NCI-H774 (cell line): ENCODE measurements at places on chromosomes 1 and 21.

- DNase-seq, result no peak
Measured at GRCh38 chr1:34591751-34592629, 162.9 kb upstream of the GJB5 start.

DNA sequence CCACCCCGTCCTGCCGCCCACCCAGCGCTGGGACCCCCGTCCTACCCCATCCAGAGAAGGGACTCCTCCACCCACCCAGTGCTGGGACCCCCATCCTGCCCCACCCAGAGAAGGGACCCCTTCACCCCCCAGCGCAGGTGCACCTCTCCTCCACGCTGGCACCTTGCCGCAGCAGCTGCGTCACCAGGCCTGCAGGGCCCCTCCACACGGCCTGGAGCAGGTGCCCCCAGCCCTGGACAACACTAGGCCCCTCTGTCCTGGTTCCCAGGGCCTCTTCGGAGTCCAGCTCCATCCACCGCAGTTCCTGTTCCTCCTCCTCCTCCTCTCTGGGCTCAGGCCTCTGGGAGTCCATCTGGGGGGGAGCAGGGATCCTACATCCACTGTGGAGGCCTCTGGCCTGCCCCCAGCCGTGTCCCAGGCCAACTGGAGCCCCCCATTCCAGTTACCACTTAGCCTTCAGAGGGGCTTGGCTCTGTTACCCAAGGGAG, 378 bp downstream of the ANKRD65 start:
- DNase-seq, result no peak

- no peak for DNase-seq
Measured at GRCh38 chr1:39489567-39490239, 1.7 kb upstream of the BMP8A start.

GRCh38 chr21:28325618-28326017, 667.1 kb downstream of the LTN1 start:
- no peak for DNase-seq

GRCh38 chr1:52976183-52977035, 49.3 kb downstream of the SCP2 start:
- DNase-seq, result no peak

DNA sequence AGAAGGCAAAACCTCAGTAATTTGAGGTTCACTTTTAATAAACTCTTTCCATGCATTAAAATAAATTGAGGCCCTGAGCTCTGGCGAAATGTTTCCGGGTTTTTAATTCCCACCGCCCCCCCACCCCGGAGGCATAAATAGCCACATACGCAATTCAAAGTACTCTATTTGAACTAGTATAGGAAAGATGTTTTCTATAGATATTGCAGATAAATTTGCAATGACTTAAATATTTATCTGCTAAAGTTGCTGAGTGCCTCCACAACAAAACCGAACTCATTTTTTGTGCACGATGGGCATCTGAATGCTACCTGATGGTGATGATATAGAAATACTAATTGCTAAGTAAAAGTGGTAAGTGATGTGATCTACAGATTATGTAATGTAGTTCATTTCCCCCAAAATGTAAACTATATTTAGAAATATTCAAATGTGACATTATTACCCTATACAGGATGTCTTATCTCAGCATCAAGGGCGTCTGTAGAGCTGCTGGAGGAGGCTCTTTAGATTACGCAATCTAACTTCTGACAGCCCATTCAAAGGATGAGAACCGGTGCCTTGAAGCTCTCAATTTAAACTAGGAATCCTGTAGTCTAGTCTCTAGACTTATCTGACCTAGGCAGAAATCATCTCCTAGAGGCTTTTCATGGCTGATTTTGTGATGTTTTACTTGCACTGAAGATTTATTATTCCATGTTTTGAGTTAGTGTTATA, 8.5 kb downstream of the IRF2BP2 start:
- DNase-seq, result no peak

DNA sequence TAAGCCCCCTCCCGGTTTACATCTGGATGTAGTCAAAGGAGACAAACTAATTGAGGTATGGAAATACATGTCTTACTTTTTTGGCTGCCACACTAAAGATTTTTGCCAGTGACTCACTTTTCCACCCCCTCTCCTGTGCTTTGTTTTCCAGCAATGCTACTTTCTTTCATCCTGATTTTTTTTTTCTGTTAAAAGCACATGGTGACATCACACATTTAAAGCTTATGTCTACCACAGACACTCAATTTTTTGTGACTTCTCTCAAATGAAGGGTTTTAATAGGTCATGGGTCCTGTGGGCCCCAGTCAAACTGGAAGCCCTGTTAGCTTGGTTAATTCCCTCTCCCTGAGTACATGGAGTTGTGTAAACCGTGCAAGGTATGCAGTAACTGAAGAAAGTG, 2.2 kb downstream of the PPP1R8 start:
- DNase-seq, result no peak

- no peak for DNase-seq
Measured at GRCh38 chr1:98373056-98373455, 288.5 kb upstream of the SNX7 start.

DNA sequence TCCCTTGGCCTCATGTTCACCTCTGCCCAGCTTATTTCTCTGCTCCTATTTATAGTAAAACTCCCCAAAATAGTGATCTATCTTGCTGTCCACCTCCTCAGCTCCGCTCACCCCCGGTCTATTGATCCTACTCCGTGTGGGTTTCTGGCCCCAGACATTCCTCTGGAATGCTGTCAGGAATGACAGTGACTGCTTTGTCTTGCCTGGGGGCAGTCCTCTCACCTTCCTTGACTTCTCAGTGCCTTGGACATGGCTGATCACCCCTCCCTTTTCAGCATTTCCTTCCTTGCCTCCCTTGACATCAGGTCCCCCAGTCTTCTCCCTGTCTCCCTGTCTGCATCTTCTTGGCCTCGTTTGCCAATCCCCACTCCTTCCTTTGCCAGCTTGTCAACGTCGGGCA, 108.1 kb upstream of the BACE2 start:
- DNase-seq, result no peak

GRCh38 chr1:201673915-201674314, 135.0 kb downstream of the NAV1 start:
- DNase-seq, result no peak

DNA sequence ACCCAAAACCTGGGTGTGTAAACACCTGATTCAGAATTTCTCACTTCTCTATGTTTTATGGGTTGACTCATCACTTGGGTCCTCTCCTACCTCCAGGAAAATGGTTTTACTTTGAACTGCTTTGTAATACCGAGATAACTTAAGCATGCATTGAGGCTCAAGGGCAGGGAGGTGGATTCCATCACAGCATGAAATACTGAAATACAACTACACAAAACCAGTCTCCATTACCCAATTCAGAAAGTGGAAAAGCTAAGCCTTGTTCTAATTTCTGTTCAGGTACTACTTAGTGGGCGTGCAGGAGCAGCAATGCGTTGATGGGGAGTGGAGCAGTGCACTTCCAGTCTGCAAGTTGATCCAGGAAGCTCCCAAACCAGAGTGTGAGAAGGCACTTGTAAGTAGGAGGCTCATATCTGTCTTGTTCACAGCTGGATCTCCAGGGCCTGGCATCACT, 6.1 kb upstream of the C4BPA start:
- DNase-seq, result no peak

DNA sequence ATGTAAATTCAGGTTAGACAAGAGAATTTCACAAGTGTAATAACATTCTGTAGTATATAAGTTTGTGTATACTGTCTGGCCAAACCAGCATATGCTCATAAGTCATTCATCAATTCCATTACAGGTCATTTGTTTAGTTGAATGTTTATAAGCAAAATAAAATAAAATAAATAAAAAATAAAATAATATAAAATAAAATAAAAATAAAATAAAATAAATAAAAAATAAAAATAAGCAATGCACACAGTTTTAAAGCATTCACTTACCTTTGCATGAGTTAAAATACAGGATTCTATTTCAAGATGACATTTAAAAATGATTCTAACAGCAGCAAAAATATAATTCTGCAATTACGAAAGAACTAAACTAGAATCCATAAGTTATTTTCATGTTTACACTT, 9.9 kb downstream of the PODN start:
- no peak for DNase-seq

DNA sequence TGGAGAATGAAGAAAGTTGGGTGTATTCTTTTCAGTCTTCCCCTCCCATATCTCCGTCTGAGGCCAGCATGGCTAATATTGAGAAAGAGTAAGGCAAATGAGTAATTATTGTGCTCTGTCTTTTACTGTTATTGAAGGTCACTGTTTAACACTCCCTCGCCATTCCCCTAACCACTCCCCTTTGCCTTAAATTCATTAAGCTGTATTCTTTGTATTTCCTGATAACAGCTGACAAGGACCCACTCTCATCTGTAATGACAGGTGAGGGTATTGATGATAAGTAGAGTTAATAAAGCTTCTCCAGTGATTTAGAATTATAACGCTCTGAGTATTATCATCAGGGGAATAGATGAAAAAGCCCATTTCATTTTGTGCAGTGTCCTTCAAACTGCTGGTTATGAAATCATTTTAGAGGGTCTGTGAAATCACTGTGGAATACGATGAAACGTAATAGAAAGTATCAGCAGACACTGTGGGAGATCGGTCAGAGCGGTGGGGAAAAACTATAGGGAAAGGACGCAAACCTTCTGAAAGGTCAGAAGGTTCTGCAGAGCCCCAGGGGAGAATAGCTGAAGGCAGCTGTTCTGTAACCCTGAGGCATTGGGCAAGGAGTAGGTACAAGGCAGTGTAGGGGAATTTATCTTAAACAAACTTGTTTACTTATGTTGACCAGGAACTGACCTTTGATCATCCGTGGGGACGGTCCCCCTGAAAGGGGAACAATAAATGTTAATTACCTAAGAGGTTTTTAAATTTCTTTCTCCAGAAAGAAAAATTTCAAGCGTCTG, 46.3 kb upstream of the CACYBP start:
- peak; percentile 10 for DNase-seq

DNA sequence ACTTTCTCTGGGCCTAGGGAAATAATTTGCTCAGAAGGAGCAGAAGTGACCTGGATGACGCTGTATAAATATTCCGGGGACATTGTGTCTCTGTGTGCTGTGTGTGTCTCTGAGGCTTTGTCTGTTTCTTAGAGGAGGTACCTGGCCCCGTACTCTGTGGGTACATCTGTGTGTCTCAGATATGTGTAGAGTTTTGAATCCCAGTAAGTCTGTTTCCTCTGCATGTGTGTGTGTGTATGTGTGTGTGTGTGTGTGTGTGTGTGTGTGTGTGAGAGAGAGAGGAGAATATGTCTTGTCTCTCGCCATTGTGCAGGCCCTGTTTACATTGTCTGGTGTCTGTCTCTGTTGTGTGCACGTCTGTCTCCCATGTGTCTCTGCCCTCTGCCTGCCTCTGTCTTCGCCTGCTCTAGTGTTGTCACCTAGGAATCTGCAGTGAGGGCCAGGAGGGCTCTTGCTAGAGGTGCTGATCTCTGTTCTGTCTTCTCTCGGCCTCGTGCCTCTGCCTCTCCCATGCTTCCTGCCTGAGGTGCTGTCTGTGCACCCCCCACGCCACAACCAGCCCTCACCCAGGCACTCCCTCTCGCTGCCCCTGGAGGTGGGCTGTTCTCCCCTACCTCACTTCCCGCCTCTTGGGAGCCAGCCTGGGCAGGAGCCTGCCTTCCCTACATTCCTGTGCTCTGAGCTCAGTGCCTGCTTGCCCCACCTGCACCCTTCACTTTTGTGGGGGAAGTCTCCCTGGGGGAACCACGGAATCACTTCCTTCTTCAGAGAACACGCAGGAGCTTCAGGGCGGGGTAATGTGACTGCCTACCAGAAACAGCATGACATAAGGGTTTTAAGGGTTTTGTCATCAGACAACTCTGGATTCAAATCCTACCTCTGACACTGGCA, 5.9 kb downstream of the MAP7D1 start:
- DNase-seq, result no peak

GRCh38 chr21:19853709-19854575, 1144.3 kb upstream of the NCAM2 start:
- no peak for DNase-seq

DNA sequence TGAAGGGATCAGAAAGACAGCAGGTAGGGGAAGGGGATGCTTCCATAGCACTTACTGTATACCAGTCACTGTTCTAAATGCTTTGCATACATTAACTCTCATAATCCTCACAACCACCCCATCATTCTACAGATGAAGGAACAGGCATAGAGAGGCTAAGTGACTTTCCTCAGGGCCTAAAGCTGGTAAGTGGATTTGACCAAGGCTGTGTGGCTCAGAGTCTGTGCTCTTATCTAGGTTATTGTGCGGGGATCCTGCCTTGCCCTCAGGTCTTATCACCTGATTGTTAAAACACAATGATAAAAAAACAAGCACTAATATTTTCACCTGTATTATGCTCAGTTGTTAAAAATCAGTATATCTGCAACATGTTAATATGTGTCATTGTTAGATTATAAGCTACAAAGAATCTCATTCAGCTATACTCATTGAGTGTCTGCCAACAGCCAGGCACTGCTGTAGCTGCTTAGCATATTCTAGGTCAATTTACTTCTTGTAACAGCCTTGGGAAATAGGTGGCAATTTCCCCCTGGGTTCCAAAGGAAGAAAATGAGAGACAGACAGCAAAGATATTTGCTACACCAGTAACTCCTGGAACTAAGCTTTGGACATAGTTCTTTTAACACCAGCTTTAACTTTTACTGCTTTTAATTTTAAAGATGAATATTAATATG, 38.6 kb upstream of the RBM15 start:
- DNase-seq, result no peak

- DNase-seq, result peak; percentile 52
Measured at GRCh38 chr1:190754666-190755065, 277.0 kb upstream of the BRINP3 start.

- DNase-seq, result no peak
Measured at GRCh38 chr1:20999525-21000244, 177.0 kb downstream of the EIF4G3 start.

DNA sequence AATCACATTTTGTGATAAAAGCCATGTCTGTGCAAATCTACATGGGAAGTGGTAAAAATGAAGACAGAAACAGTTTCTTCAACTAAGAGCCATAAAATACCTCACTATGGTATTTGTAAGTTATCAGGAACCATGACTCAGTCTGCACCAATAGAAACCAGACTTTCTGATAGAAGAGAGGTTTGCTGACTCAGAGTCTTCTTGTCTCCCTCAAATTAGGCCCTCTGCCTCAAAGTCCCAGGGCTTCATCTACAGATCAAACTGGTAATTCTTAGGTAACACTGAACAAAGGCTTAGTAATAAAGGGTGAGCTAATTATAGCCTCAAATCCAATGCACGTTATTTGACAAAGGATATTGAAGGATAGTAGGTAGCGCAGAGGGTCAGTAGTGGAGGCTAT, 30.9 kb upstream of the SSX2IP start:
- no peak for DNase-seq

DNA sequence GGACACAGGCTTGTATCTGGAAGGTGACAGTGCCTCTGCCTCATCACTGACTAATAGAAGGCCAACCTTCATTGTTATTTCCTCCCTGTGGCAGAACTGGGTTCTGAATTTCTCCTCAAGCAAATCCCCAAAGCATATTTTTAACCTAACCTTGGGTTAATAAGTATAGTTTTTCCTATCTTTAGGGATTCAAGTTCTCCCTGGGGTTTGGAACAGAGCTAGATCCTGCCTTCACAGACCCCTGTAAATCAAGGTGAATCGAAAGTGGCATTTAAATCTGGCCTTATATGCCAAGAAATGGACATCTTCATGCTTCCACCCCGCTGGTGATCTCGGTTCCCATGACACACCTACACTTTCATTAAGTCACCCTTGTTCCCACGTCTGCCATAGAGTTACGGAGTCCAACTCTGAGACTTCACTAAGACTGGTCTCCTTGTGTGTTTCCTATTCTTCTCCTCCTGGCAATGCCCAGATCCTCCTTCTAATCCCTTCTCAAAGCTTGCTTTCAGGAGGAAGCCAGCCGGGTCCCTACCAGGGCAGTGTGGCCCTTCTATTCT, 4.3 kb upstream of the CHI3L2 start:
- no peak for DNase-seq
